ENCODE measurements at places on chromosomes 12 and 14.

- DNase-seq = peak; percentile 91
Measured at GRCh38 chr14:49972823-49973222, 79.9 kb downstream of the ARF6 start.

DNA sequence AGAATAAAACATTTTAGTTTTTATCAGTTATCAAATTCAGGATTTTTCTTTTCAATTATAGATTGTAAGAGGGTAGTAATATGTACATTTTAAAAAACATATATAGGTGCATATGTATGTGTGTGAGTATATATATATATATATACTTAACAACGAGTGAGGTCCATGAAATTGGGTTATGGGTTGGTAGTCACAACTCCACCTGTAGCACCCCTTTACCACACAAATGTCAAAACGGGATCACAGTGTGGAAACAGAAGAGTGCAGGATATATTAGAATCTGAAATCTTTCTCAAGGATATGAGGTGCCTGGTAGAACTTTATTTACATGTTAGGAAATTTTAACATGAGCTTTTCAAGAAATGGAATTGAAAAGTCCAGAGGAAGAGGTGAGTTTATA, 31.3 kb downstream of the MIA2 start:
- DNase-seq = peak; percentile 50

DNA sequence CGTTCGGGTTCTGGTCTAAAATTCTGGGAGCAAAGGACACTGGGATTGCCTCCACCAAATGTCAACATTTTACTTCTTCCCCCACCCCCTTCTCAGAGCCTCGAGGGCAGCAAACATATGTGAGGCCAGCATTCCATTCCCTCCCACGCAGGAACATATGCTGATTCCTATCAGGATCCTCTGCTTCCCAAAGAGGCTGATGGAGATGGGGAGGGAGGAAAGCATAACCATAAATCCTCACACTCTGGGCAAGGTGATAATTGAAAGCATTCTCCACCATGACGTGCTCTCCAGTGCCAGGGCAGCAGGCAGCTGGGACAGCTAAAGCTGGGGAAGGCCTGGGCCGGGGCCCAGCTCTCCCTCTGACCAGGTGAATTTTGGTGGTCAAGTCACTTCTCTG, 395.0 kb downstream of the ZFP36L1 start:
- peak; percentile 83 for DNase-seq

DNA sequence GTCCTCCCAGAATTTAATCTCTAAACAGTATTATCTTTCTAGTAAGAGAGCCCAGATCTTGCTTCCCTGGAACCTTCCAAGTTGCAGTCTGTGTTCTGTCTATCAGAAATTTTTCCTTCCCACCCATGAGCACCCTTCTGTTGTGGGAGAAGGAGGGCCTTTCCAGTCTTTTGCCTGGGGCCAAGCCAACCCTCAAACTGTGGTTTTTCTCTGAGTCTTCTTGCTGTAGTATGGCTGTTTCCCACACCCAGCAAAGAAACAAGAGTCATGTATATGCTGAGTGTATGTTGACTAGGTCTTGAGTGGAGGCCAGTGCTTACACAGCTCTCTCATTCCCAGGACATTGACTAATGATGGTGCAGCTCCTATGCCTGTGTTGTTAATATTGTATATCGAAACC, 104.5 kb downstream of the TGFB3 start:
- peak; percentile 99 for DNase-seq

- DNase-seq = peak; percentile 43
Measured at GRCh38 chr12:89414851-89415250, 62.5 kb upstream of the DUSP6 start.

- no peak for DNase-seq
Measured at GRCh38 chr12:15829255-15829654, 40.1 kb upstream of the EPS8 start.

GRCh38 chr12:102169922-102170621, 27.6 kb downstream of the PMCH start:
- DNase-seq = peak; percentile 45

DNA sequence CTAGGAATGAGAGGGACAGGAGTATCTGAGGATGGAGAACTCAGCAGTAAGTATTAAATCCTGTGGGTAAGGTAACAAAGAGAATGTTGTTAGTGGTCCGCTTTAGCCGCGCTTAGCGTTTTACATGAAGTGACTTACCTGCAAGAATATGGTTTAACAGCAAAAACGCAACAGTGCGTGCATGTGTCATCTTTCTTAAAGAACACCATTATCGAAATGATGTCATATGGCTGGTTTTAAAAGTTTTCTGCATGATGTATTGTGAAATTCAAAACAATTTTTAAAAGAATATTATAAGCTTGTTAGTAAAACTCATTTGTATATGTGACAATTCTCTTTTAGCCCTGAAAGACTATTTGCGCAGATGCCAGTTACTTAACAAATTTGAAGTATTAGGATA, 1.7 kb downstream of the LEMD3 start:
- peak; percentile 32 for DNase-seq

- no peak for DNase-seq
Measured at GRCh38 chr12:107533218-107533617, 152.4 kb upstream of the PWP1 start.

DNA sequence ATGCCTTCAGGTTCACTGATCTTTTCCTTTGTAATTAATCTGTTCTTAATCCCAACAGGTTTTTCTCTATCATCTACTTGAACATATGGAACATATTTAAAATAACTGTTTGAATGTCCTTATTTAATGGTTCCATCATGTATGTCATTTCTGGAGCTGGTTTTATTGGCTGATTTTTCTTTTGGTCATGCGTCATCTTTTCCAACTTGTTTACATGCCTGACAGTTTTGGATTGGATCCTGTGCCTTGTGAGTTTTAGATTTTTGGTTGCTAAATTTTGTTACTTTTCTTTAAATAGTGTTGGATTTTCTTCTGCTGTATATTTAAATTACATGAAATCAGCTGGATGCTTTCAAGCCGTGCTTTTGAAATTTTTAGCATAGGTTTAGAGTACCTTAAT, 237.3 kb upstream of the DAAM1 start:
- DNase-seq = no peak

DNA sequence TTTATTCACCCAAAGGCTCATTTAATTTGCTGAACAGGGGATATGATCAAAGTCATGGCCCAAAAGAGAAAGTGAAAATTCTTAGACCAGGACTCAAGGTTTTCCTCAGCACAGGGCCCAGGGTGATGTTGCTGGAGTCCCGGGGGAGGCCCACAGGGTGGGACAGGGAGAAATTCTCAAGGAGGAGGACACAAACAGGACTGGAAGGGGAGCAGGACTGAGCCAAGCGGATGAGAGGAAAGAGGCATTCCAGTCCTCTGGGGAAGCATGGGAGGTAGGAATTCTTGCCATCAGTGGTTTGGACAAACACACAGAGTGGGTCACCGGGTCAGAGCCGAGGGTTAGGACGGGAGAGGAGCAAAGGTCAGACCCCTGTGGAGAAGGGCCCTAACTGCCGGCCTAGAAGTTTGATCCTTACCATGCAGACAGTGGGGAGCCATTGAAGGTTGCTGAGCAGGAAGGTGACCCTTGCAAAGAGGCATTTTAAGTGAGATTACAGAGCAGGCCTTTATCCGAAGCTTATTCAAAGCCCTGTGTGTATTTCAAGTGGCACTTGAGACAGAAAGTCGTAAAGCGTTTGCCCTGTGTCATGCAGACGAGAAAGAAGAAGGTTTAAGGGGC, 68.4 kb upstream of the PTGR2 start:
- no peak for DNase-seq

DNA sequence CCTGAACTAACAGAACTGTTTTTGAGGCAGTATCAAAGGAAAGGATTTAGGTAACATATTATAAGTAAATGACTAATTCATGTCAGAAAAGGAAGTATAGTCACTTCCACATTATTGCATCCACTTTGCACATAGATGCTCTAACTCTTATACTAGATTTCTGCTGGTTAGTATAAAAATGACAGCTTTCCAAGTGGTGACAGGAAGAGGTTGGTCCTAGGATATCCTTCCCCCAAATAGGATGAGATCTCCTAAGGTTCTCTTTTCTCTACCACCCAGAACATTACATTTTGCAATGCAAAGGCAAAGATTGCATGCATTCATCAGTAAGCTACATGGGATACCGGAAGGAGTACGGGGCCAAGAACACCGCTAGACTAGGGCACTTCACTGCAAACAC, 15.2 kb downstream of the DAD1 start:
- DNase-seq = no peak

GRCh38 chr12:52494518-52494917, 1.5 kb upstream of the KRT6A start:
- peak; percentile 88 for DNase-seq

DNA sequence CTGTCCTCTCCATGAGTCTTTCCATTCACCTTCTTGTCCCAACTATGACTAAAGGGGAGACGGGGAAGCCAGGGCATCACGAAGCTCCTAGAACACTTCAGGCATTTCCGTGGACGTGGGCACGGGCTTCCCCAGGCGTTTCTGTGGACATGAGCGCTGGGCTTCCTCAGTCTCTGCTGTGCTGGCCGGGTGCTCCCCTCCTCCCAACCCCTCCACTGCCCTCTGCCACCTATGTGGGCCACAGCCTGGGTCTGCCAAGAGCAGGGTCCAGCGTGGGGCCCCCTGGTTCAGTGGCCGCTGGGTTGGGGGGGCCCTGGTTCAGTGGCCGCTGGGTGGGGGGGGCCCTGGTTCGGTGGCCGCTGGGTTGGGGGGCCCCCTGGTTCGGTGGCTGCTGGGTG, 14.8 kb downstream of the HIP1R start:
- no peak for DNase-seq

DNA sequence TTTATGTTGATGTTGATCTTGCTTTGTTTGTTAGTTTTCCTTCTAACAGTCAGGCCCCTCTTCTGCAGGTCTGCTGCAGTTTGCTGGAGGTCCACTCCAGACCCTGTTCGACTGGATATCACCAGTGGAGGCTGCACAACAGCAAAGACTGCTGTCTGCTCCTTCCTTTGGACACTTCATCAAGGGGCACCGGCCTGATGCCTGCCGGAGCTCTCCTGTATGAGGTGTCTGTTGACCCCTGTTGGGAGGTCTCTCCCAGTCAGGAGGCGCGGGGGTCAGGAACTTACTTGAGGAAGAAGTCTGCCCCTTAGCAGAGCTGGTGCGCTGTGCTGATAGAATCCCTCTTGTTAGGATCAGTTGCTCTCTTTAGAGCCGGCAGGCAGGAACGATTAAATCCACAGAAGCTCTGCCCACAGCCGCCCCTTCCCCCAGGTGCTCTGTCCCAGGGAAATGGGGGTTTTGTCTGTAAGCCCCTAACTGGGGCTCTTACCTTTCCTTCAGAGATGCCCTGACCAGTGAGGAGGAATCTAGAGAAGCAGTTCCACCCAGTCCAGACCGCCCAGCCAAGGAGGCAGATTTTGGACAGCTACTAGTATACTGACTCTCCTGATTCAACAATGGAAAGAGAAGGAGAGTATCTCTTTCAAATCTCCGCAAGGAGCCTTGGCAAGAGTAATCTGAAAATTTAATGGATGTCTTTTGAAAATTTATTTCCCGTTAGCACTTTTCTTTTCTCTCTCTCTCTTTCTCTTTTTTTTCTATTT, 25.2 kb downstream of the MIA2 start:
- DNase-seq = no peak

- DNase-seq = no peak
Measured at GRCh38 chr12:2832550-2833127, 2.2 kb downstream of the NRIP2 start.

DNA sequence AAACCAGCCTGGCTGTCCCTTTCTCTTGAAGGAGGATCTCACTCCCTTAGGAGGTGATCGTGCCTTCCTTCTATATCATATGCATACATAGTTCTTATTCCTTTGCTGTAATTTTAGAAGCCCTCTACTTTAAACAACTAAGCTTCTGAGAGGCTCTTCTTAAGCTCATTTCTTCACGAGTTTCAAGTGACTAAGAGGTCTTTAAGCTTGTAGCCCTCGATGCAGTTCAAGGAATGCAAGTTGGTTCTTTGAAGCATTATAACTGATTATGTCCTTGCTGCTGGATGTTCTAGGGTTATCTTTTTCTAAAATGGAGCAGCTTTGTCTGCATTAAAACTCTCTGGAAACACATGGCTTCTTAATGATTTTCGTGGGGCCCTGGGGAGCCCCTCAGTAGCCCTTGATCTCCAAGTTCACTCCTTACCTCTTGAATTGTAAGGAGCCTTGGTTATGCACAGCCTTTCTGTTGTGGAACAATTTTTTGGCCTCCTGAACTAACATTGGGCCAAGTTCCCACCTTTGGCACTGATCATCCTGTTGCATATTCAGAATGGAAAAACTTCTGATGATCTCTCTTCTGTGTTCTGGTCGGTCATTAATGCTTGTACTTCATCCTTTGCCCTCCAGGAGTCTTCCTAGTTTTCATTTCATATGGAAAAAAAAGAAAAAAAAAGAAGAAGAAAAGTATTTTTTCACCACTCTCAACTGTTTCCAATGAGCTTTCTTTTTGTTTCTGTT, 12.6 kb downstream of the RASSF8 start:
- peak; percentile 35 for DNase-seq

DNA sequence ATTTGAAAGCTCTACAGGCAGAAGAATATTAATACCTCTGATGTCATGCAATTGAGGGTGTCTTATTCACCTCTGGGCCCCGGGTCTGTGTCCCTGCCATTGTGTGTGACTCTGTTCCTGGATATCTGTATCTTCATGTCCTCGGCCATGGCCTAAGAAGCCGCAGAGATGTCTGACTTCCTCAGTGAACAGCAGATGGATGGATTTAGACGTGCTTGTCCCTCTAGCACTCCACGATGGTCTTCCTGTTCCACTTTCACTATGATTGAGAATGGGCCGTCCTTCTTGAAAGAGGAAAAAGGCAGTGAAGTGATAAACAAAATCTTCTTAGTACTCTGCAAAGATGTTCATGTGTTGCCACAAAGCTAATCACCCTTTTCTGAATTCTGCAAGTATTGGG, 217.4 kb downstream of the SLC41A2 start:
- DNase-seq = no peak

DNA sequence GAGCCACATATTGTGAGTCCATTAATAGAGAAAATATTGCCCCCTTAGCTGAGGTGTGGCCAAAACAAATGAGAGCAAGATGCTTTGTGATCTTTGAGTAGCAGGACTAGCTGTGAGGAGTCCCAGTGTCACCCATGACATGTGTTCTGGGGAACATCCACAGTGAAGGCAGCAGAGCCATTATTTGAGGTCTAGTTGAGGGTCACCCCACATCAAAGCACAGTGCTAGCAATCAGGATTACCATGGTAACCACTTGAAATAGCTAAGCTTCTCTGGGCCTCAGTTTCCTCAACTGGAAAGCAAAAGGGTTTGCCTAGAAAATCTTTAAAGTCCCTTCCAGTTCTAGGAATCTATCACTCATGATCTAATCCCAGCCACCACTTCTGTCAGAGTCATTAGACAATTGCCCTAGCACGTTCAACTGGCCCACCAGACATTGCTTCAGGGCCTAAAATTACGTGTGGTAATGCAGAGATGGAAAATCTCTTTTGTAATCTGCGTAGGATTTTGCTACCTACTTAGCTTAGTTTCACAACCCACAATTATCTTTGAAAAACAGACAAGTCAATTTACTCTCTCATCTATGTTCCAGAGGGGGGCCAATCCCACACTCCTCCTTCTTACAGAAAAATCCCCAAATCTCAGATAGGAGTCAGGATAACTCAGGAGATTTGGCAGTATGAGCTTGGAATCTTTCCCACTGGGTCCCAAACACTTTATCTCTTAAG, 251.2 kb upstream of the EGLN3 start:
- peak; percentile 64 for DNase-seq

GRCh38 chr12:109264095-109264942, 44.8 kb downstream of the FOXN4 start:
- peak; percentile 62 for DNase-seq

- DNase-seq = no peak
Measured at GRCh38 chr12:101777978-101778377, 38.7 kb upstream of the SYCP3 start.

- DNase-seq = peak; percentile 42
Measured at GRCh38 chr12:32419520-32419960, 20.2 kb downstream of the FGD4 start.

- DNase-seq = no peak
Measured at GRCh38 chr14:74407801-74408154, 18.2 kb downstream of the SYNDIG1L start.
